ENCODE measurements at places on chromosomes 16 and 17.

- DNase-seq, result no peak
Observed at GRCh38 chr16:89442588-89442987, 47.8 kb downstream of the ANKRD11 start.

DNA sequence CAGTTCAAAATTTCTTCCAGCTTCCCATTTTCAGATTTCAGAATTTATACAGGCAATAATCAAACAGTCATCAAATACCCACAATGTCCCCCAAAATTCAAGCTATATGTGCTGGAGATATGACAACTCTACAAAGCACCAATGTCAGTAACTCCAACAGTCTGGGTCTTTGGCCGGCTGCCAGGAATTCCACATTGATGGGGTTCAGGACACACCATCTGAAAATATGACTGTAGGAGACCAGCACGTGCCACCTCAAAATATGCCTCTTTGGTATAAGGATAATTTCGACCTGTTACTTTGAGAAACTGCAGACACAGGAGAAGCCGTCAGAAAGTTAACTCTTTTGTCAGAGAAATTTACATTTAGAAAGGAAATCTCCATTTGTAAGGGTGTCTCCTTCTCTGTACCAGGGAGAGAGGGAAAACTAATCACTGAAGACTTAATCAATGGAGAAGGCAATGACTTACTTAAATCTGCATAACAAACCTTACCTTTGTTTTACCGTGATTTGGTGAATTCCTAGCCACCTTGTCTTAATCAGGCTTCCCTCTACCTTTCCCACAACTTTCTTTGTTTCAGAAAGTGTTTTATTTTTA is 594.3 kb upstream of the CDH5 start:
- no peak for DNase-seq

GRCh38 chr17:36599546-36600250 is 1.7 kb upstream of the MRM1 start:
- DNase-seq, result no peak

DNA sequence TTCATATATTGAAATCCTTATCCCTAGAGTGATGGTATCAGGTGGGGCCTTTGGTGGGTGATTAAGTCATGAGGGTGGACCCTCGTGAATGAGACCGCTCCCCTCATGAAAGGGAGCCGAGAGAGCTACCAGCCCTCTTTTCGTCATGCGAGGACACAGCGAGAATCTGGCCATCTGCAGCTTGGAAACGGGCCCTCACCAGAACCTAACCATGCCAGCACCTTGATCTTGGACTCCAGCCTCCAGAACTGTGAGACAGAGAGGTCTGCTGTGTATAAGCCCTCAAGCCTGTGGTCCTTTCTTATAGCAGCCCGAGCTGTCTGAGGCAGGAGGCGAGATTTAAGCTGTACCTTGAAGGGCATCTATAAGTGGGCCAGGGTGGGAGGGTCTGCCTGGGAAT is 23.7 kb upstream of the ACSF3 start:
- DNase-seq, result no peak

- DNase-seq, result peak; percentile 8
Observed at GRCh38 chr17:55726440-55726839, 3.8 kb upstream of the TMEM100 start.

- DNase-seq, result no peak
Observed at GRCh38 chr16:1763521-1764511, 7.5 kb downstream of the NME3 start.

DNA sequence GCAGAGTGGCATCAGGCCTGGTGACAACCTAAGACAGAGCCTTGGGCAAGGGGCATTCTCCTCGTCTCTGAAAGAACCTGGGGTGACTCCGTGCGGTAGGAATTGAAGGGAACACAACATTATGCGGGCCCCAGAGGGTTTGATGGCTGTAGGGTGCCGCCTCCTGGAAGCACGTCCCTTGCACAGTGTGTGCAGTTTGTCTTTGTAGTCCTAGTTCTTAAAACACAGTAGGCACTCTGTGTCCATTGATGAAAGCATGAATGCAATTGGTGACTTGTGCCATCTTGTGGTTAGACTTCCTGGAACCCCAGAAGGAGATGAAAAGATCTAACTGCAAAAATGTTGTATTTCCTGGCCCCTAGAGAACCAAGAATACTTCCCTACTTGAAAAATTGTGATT is 279.8 kb downstream of the UTP18 start:
- peak; percentile 27 for DNase-seq

GRCh38 chr16:65116216-65116615 is 5.6 kb downstream of the CDH11 start:
- DNase-seq, result no peak

GRCh38 chr17:14559264-14560119 is 258.6 kb downstream of the HS3ST3B1 start:
- DNase-seq, result no peak

DNA sequence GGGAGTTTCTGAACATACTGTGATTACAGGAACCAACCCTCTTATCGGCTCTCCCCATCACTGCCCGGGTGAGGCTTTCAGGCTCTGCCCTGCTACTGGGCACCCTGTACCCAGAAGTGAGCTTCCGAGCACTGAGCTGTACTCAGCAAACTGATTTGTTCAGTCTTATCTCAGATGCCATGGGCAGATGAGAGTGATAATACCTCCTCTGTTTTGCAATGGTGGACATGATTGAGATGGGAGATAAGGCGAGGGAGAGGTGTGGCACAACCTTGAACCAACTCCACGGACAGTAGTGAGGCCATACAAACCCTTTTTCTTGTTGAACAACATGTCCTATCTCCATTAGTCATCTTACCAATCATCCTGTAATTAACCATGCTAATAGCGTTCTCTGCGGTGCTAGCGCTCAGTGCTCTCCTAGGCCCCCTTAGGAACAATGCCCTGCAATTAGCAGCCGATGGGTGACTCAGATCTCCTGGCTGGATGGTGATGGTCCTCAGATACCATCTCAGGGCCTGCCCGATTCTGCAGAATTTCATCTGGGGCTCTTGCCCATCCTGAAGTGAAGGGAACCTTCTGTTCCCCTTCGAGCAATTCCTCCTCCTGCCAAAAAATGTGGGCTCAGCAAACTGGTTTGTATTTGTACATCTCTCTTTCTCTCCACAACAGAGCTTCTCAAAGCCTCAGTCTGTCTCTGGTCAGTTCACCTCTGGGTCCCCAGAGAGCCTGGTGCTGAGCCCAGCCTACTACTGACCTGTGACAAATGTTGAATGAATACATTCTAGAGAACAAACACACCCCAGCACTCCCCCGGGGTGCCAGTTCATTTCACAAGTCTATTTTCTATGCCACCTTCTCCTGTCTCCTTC is 139.3 kb upstream of the IRX3 start:
- no peak for DNase-seq
